ENCODE measurements at places on chromosomes 13 and 19.

DNA sequence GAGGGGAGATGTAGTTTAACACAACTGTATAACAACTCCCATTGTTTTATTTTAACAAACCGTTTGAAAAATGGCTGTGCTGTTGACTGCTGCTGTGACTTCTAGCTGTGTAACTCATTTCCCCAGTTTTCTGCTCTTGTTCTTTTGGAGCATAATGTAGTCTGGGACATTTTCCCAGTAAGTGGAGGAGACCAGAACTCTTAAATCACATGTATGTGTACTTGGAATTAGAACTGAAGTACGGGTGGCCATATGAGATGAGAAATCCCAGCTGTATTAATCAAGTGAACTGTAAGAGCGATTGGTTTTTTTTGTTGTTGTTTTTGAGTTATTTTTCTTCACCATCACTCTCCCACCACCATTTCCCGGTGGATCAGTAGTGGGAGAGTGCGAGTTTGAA is 49.4 kb upstream of the RNF113B start:
- DNase-seq = no peak

DNA sequence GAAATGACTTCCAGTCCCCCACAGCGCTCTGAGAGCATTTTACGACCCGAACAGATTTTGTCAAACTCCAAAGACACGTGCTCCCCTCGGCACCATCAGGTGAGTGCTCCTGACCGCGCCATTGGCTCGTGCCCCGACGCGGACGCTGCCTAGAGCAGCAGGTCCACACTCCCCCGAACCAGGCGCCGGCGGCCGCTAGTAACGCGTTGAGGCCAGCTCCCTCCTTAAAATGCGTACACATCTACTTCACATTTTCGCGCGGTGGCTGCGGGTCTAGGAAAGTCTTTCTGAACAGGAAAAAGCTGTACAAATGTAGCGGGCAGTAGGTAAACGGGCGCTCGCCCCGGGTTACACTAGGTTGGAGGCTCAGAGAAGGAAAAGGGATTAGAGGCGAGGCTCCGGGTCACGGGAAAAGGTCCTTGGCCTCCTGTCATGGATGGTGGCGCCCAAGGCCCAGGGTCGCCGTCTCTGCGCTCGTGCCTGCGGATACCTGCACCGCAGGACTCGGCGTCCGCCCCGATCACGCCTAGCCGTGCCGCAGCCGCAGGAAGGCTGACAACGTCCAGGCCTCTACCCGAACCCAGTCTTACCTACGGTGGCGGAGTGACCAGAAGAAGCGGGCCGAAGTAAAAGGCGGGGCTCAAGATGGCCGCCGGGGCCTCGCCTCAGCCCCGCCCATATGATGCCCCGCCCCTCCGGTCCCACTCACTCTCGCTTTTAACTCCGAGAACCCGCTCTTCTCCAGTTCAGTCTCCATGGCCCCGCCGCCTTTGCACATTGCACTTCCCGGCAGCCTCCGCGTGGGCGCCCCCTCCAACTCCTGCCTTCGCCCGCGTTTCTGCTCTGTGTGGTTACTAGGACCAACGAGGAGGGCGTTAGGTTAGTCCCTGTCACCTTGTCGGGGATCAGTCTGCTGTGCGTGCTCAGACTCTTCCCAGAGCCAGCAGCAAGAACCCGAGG is at the start of gene ESD:
Gene ESD (minus strand): TSS at position 647 of the 960 bp plus-strand sequence. CDS start 5,748 bp downstream, outside the sequence.
- DNase-seq = peak; percentile 85

- DNase-seq = no peak
Measured at GRCh38 chr13:21736926-21737325, 66.1 kb downstream of the FGF9 start.

DNA sequence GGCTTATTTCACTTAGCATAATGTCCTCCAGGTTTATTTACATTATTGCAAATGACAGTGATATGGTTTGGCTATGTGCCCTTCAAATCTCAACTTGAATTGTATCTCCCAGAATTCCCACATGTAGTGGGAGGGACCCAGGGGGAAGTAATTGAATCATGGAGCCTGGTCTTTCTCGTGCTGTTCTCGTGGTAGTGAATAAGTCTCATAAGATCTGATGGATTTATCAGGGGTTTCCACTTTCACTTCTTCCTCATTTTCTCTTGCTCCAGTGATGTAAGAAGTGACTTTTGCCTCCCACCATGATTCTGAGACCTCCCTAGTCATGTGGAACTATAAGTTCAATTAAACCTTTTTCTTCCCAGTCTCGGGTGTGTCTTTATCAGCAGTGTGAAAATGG is 109.6 kb downstream of the VWA8 start:
- no peak for DNase-seq

GRCh38 chr19:4981681-4981958 is 12.7 kb downstream of the KDM4B start:
- no peak for DNase-seq

GRCh38 chr19:5655412-5655811 is 24.9 kb downstream of the MICOS13 start:
- DNase-seq = no peak

- DNase-seq = no peak
Measured at GRCh38 chr19:55666343-55667005, 8.6 kb upstream of the EPN1 start.

DNA sequence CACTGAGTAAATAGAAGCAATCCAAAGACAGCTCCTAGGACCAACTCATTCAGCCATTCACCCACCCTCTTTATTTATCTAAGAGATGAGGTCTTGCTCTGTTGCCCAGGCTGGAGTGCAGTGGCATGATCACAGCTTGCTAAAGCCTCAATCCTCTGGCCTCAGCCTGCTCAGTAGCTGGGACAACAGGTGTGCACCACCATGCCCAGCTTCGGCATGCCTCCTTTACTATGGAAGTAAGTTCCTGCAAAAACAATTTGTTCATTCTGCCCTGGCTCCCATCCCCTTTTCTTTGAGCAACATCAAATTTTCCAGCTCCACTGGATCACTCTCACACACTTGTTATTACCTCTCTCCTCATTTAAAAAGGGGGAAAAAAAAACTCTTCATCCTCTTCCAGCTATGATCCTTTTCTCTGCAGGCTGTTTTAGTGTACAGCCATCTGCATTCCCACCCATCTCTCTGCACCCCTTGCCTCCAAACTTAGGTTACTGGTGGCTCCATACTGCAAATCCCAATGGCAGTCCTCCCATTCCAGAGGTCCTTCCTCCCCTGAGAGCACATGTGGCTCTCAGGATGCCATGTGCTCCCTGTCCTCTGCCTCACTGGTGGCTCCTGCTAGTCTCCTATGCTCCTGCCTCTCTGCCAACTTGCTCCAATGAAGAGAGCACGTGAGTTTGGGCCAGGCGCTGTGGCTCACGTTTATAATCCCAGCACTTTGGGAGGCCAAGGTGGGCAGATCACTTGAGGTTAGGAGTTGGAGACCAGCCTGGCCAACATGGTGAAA is 2.2 kb downstream of the ELOF1 start:
- no peak for DNase-seq

GRCh38 chr19:33523167-33523566 is 1.6 kb upstream of the PEPD start:
- no peak for DNase-seq

GRCh38 chr13:46553886-46554858 is 1.2 kb downstream of the LRCH1 start:
- DNase-seq = peak; percentile 52

- no peak for DNase-seq
Measured at GRCh38 chr19:28841531-28841930, 371.4 kb downstream of the UQCRFS1 start.

- DNase-seq = no peak
Measured at GRCh38 chr19:47499863-47500830, 14.7 kb downstream of the NAPA start.

DNA sequence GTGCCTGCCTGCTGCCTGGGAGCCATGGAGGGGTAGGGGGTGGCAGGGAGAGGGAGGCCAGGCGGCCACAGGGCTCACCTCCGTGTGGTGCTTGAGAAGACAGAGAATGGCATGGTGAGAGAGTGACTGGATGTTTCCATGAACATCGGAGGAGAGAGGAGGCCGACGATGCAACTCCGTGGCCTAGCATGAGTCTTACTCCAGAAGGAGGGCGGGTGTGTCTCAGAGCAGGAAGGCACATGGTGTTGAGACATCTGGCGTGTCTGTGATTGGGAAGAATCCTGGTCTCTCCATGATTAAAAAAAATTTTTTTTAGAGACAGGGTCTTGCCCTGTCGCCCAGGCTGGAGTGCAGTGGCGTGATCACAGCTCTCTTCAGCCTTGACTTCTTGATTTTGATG is 5.1 kb downstream of the IRGC start:
- DNase-seq = no peak

DNA sequence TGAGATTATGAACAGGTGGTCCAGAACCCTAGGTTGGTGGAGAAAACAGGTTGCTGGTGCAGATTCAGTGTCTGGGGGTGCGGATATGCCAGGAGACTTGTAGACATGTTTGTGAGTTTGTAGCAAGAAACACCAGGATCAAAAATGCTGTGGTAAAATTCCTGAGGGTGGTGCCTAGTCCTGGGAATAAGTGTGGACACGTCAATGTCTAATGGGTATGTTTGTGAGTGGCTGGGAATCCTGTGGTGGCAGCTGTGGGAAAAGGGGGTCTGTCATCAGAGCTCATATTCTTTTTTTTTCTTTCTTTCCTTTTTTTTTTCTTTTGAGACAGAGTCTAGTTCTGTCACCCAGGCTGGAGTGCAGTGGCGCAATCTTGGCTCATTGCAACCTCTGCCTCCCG is 7.2 kb downstream of the ZNF708 start:
- no peak for DNase-seq

All from stimulated activated CD4-positive, alpha-beta T cell treated with anti-CD3 and anti-CD28 coated beads, Interleukin-2, amount 100 ng/mL, for 4 hours (primary cell).